ENCODE measurements at places on chromosomes 7 and 10.

DNA sequence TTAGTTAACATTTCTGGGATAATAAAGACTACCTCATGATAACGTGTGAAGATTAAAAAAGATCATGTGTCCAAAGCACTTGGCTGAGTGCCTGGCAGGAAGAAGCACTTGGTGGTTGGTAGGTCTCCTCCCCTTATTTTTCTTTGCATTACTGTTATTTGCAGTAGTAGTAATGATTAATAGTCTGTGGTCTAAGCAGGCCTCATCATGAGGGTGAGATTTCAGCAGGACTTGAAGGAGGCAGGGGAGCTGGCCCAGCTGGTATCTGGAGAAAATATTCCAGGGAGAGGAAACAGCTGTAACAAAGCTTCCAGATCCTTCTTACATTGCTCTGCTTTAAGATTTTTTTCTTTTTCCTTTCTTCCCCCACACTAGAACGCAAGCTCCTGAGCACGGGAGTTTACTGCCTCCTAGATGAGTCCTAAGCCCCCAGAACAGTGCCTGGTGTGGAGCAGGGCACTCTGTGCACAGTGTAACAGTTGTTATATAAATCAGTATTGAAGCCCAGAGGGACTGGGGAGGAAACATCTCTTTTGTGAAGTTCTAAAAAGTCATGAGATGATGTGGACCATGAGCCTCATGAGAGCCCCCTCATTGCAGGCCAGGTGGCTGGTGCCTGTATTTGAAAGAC is 31.1 kb upstream of the RHEB start:
- peak; percentile 89 for DNase-seq

- DNase-seq, result no peak
Observed at GRCh38 chr10:29322918-29323317, 34.0 kb downstream of the LYZL1 start.

DNA sequence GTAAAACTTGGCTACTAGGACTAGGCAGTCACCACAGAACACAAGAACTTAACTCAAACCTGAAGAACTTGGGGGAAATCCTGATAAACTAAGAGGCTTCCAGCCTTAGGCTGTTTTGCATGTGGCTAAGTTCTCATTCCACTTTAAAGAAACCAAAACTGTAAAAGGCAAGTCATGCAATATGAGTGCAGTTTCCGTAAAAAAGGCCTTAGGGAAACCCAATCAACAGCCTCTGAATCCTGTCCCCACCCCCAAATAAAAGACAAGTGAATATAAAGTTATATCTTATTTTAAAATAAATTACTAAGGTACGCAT is 95.1 kb downstream of the USP6NL start:
- DNase-seq, result no peak

- DNase-seq, result no peak
Observed at GRCh38 chr10:132879408-132880127, 62.8 kb downstream of the CFAP46 start.

All from epithelial cell of esophagus (primary cell).